ENCODE measurements at places on chromosomes 4 and X.

GRCh38 chrX:30982467-30982866, 89.4 kb downstream of the FTHL17 start:
- DNase-seq: no peak

- DNase-seq: no peak
Measured at GRCh38 chr4:111652236-111652635, 493.0 kb upstream of the FAM241A start.

- DNase-seq: peak; percentile 16
Measured at GRCh38 chr4:37976507-37976906, 16.3 kb downstream of the PTTG2 start.

DNA sequence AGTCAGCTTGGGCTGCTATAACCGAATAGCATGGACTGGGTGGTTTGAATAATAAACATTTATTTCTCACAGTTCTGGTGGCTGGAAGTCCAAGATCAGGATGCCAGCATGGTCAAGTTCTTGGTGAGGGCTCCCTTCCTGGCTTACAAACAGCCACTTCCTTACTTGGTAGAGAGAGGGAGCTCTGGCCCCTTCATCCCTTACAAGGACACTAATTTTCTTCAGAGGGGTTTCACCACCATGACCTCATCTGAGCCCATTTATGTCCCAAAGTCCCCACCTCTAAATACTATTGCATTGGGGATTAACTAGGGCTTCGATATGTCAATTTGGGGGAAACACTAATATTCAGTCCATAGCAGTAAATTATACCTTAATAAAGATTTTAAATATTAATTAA, 61.8 kb downstream of the CLNK start:
- peak; percentile 20 for DNase-seq

GRCh38 chrX:70444326-70444945, at the start of gene DLG3:
DLG3 (plus strand) TSS chrX:70444835; CDS start chrX:70445202, 367 bp downstream.
- DNase-seq: peak; percentile 46

GRCh38 chrX:85627363-85627762, 247.9 kb upstream of the POF1B start:
- DNase-seq: peak; percentile 7

DNA sequence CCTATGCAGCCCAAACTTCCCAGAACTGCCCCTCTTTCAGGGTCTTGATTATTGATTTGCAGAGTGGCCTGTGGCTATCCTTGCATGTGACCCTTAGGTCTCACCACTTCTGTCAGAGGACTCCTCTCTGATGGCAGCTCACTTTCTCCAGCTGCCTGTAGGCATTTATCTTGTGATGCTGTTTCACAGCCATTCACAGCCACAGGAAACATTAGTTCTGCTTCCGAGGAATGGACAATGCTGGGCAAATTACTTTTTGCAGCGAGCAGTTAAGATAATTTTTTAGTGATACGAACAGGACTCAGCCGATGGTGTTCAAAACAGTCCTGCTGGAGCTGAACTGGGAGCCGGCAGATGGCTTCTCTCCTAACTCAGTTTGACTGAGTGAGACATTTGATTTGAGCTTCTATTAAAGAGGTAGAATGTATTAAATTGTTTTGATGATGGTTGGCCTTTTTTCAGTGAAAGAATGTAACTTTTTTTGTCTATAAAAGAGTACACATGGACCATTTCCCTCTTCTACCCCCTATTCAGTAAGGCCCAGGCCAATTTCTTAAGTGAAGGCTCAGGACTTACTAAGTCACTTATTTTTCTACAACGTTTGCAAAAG, 58.4 kb upstream of the TMEM150C start:
- DNase-seq: no peak

- no peak for DNase-seq
Measured at GRCh38 chr4:10688022-10688421, 3.5 kb upstream of the CLNK start.

DNA sequence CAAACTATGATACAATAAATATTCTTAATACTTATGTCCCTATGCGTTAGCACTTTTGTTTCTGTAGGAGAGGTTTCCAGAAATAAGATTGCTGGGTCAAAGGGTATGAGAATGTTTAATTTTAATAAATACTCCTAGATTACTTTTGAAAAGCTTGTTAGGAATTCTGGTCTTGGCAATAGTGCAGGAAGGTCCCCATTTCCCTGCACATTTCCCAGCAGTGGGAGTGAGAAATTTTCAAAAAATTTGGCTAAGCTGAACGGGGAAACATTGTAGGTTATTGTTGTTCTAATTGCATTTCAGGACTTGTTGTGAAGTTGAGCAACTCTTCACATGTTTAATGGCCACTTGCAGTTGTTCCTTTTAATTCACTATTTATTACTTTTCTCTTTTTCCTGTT, 27.1 kb downstream of the IGFBP7 start:
- no peak for DNase-seq

GRCh38 chr4:140070366-140070765, 83.6 kb downstream of the MAML3 start:
- DNase-seq: no peak

GRCh38 chrX:103396186-103396585, 19.8 kb downstream of the BEX3 start:
- peak; percentile 29 for DNase-seq

GRCh38 chrX:5051831-5052491, 1176.7 kb downstream of the NLGN4X start:
- peak; percentile 90 for DNase-seq

DNA sequence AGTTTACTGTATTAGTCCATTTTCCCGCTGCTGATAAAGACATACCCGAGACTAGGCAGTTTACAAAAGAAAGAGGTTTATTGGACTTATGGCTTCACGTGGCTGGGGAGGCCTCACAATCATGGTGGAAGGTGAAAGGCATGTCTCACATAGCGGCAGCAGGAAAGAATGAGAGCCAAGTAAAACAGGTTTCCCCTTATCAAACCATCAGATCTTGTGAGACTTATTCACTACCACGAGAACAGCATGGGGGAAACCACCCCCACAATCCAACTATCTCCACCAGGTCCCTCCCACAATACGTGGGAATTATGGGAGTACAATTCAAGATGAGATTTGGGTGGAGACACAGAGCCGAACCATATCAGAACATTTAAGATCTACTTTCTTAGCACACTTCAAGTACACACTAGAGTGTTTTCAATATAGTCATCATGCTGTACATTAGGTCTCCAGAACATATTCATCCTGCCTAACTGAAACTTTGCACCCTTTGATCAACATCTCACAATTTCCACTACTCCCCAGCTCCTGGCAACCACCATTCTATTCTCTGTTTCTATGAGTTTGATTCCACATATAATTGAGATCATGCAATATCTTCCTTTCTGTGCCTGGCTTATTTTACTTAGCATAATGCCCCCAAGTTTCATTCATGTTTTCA, 341.0 kb downstream of the ARHGAP24 start:
- no peak for DNase-seq

GRCh38 chrX:80174925-80175574, 160.5 kb downstream of the TBX22 start:
- peak; percentile 4 for DNase-seq

- DNase-seq: no peak
Measured at GRCh38 chr4:185920691-185921260, 108.8 kb upstream of the SORBS2 start.

GRCh38 chr4:80180743-80181142, 16.6 kb upstream of the PRDM8 start:
- peak; percentile 58 for DNase-seq

- DNase-seq: no peak
Measured at GRCh38 chr4:141118381-141118780, 14.9 kb downstream of the RNF150 start.
